ENCODE measurements at places on chromosomes 16 and 17.
A peak's percentile ranks its signal among the peaks of the same experiment; 100 is the strongest.

DNA sequence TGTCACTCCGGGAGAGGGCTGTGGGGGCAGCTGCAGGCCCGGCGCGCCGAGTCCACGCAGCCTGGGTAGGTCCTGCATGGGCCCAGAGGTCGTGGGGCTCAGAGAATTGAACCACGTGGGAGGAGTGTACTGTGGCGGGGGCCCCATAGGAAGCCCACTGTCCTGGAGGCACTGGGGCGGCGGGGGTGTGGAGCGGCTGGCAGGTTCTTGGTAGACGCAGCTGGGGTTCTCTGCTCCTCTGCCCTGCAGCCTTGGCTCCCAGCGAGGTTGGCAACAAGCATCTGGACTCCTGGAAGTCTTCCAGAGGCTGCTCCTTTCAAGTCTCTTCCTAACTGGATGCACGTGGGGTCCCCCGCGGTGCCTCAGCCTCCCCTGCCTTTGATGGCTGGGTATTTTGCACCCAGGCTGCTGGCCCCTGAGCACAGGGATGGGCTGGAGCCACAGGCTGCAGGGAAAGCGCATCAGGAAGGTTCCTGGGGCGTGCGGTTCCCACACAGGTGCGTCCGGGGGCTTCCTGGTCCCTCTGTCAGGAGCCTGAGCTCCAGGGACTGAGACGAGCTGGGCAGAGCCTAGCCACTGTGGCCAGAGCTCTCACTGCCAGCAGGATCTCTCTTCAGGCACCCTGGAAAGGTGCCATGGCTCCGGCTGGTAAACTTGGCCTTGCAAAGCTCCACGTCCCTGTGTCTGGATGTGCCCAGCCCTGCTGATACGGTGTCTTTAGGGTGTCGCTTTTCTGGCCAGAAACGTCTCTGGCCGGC is 9.3 kb downstream of the KCTD5 start:
- DNase-seq = no peak

DNA sequence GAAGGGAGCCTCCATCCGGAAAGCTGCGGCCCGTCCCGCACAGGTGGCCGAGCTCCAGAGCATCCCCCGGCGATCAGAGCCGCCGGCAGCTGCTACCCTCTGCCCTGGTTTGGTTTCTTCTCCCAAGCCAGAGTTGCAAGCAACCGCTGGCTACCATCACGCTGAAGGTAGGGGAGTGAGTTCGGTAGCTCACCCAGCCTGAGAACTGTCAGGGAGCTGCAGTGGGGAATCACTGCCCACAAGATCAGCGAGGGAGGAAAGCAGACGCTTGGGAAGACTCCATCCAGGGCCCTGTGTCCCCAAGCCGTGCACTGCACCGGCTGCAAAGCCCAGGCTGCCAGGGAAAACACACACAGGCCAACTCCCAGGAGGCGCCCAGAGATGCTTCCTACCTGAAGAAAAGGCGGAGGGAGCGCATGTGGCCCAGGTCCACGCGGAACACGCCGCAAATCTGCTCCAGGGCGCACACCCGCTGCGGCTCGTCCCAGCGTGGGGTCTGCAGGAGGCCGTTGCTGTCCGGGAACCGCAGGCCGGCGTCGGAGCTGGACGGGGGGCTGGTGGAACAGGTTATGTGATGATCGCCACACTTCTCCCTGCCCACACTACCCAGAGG is 83.3 kb downstream of the TBC1D16 start:
- DNase-seq = no peak

GRCh38 chr16:73713251-73713650 is 583.4 kb upstream of the PSMD7 start:
- no peak for DNase-seq

- no peak for DNase-seq
Measured at GRCh38 chr17:15413101-15413771, 54.2 kb downstream of the CDRT4 start.

DNA sequence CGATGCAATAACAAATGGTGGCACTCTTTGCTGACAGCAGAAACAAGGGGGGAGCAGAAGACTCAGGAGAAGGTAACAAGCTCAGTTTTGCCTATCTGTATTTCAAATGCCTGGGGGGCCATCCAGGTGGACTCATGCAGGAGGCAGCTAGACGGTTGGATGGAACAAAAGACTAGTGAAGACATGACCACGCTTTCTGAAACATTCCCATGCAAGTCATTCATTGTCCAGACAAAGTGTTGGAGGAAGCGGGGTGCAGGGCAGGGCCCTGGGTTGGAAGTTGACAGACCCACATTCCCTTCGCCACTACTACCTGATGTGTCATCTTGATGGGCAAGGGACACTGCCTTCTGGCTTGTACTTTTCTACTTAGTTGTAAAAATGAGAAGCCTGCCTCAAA is 29.8 kb upstream of the CRYBA1 start:
- peak; percentile 17 for DNase-seq

GRCh38 chr16:27485126-27485525 is 64.6 kb downstream of the GTF3C1 start:
- DNase-seq = no peak

GRCh38 chr16:56635441-56635967 is 3.0 kb upstream of the MT1A start:
- DNase-seq = no peak

DNA sequence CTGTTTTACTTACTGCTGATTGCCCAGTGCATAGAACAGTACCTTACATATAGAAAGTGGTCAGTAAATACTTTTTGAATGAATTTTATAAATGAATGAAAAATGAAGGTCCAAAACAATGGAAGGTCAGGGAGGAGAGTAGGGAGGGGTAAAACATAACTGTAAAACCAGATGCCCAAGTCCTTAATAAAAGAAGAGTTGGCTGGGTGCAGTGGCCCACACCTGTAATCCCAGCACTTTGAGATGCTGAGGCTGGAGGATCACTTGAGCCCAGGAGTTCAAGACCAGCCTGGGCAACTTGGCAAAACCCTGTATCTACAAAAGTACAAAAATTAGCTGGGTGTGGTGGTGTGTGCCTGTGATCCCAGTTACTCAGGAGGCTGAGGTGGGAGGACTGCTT is 108.2 kb downstream of the BRIP1 start:
- DNase-seq = no peak

- DNase-seq = no peak
Measured at GRCh38 chr16:72621651-72622050, 426.3 kb downstream of the ZFHX3 start.

DNA sequence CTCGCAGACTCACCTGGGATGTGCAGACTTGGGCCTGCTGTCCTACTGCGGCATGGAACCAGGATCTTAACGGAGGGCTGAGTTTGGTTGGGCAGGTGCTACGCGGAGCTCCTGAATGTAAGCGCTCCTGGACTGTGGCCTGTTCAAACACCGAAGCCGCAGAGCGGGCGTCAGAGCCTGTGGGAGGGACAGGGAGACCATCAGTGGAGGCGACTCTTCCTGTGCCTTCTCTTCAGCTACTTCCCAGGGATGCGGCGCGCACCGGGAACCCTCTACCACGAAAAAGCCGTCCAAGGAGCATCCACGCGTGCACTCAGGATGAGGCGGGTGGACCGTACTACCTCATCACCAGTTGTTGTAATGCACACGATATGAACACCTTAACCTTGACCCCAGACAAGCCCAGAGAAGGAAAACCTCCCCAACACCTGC is 2.0 kb downstream of the USP36 start:
- DNase-seq = no peak

DNA sequence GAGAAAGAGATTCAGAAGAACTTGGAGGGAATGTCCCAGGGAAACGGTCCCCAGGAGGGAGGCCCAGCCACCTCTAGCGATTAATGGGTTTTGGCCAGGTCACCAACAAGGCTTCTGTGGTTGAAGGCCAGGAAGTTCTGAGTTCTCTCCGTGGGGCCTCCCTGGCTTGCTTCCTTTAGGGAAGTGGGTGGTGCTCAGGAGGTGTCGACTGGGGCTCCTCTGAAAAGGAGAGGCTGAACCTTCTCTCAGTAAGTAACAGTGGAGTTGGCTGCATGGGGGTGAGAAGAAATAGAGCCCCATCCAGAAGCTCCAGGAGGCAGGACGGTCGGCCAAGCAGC is 77.1 kb upstream of the GSE1 start:
- DNase-seq = no peak

GRCh38 chr17:9185142-9185541 is 163.8 kb downstream of the NTN1 start:
- DNase-seq = no peak

GRCh38 chr17:42573095-42573494 is 4.4 kb downstream of the PSMC3IP start:
- DNase-seq = no peak

GRCh38 chr17:79803421-79803996 is 6.6 kb upstream of the CBX8 start:
- no peak for DNase-seq

GRCh38 chr16:24729951-24730815 is 732 bp downstream of the TNRC6A start:
- DNase-seq = peak; percentile 10

GRCh38 chr16:60731329-60732050 is 1304.7 kb downstream of the CDH8 start:
- no peak for DNase-seq

DNA sequence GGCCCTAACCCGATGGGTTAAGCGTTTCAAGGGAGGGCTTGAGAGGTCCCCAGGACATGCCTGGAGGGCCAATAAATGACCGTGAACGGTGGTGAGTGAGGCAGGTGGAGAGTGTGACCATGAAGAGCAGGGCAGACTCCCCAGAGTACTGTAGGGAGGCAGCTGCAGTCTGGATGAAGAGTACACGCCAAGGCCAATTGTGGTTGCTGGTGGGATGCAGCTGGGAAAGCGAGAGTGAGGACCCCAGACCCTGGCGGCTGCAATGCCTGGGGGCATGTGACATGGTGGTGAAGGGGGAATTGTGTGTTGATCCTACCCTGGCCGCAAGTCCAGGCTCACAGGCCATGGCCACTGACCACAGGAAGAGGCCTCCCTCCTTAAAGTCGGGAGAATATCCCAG is 62.9 kb downstream of the TMEM235 start:
- no peak for DNase-seq

GRCh38 chr17:32486701-32487472 is at the start of gene CDK5R1:
TSS of gene CDK5R1 (plus strand) at chr17:32486993. CDS start at chr17:32487621, 628 bp downstream.
- DNase-seq = peak; percentile 28

DNA sequence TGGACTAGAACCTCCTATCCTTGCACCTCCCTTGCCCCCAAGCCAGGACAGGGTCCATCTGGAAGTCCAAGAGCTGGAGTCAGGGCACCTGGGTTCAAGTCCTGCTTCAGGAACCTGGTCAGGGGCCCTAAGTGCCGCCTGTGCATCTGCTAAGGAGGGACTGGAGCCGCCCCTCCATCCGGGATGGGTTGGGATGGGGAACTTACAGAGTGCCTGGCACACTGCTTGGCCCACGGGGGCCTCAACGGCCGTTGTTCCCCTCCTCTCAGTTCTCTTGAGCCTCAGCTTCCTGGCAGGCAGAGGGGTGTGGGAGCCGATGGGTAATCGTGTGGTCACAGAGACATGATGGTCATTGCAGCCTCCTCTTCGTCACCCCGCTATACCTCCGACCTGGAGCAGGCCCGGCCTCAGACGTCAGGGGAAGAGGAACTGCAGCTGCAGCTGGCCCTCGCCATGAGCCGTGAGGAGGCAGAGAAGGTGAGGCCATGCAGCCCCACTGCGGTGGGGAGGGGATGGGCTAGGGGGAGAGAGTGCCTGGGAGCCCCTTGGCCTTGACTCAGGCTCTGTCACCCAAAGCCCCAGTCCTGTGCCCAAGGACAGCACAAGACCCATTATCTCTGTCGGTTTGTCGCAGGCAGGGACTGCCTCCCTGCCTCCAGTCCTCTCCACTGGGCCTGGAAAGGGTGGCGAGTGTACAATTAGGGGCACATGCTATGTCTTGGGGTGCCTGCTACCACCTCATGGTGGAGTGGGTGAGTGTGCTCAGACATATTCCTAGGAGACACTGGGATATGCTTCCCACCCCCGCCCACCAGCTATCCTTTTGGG is 5.4 kb downstream of the EPN3 start:
- DNase-seq = no peak

DNA sequence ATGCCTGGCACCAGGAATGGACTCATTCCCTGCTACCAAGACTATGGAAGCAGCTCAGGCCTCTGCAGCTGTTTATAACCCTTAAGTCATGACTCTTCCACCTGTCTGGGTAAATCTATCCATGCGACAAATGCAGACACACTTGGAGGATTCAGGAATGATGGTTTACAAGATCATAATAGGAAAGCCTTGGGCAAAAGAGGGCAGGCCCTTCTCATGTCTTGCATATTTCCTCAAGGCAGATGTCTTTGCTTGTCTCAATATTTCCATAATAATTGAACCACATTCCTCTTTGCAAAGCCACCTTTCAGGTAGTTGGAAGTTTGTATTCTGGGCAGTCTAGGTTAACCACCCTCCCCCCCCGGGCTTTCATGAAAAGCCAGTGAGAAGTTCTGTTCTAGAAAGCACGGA is 884 bp upstream of the JPT1 start:
- DNase-seq = no peak

DNA sequence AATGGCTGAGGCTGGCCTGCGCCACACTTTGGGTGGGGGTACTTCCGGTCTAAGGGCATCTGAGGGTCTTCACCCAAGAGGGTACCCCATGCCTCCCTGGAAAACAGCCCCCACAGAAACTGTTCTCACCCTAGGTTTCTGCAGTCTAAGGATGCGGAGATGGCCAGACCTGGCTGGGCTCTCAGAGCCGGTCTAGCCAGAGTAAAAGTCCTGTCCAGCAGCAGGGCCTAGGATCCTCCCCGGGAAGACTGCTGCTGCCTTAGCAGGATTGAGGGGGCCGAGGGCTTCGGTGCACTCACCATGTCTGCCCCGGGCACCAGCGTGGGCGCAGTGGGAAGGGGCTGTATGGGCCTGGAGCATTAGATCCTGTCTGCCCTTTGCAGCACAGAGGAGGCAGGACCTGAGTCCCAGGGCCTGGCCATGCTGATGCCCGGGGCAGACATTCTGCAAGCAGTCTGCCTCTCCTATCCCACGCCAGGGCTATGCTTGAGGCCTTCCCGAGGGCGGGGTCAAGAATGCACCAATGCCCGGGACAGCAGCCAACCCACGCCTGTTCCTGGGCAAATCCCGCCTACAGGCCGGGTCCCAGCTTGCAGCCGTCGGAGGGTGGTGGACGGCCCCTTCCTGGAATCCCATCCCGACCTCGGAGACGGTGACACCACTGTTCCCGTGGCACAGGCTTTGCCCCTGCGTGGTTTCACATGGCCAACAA is 54.7 kb downstream of the CBFA2T3 start:
- no peak for DNase-seq

DNA sequence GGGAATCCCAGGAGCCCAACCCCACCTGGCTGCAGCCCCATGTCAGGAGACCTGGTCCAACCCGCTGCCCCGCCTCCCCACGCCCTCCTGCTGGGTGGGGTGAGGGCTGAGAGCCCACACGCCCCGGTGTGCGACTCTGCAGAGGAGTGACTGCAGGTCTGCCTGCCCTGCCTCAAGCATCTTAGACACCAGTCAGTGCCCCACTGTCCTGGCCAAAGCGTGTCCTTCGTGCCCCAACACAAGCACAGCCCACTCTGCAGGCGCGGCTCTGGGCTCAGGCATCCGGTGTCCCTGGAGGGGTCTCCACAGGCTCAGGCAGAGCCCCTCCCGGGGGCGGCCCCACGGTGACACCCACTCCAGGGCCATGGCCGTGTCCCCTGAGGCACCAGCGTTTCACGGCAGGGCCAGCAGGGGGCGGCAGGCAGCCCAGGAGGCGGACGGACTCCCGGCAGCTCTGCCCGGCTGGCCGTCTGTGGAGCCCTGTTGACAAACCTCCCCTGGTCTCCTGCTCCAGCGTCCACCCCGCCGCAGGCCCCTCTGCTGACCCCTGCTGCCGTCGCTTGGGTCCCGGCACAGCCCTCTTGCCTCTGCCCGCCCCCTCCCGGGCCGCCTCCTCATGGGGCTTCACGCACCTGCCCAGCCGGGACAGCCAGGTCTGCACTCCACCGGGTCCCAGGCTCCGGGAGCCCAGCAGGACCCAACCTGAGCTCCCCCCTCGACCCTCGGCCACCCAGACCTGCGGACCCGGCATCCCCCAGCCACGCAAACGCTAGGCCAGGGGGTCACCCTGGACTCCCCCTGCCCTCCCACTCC is 8.6 kb upstream of the UBE2I start:
- peak; percentile 30 for DNase-seq

- DNase-seq = no peak
Measured at GRCh38 chr16:85768199-85768598, 17.3 kb upstream of the C16orf74 start.

All from HT1080 (cell line).